ENCODE measurements at places on chromosomes 5 and 9. TPM values are rescaled to one million over a fixed set of nuclear protein-coding genes. Genes with fewer than 3 reads are reported as not detected.

Gene CDH12
- total RNA-seq = not detected

GRCh38 chr5:119316906-119317305, 38.9 kb upstream of the TNFAIP8 start:
- H3K4me3 ChIP-seq = no peak overlapping the region
- peak overlapping the region; percentile 61 for H3K27ac ChIP-seq
- no peak for DNase-seq
- peaks cover 83% of the 10 kb centered on the region for H3K4me1 ChIP-seq
- no peaks in the 10 kb centered on the region for H3K27me3 ChIP-seq

DNA sequence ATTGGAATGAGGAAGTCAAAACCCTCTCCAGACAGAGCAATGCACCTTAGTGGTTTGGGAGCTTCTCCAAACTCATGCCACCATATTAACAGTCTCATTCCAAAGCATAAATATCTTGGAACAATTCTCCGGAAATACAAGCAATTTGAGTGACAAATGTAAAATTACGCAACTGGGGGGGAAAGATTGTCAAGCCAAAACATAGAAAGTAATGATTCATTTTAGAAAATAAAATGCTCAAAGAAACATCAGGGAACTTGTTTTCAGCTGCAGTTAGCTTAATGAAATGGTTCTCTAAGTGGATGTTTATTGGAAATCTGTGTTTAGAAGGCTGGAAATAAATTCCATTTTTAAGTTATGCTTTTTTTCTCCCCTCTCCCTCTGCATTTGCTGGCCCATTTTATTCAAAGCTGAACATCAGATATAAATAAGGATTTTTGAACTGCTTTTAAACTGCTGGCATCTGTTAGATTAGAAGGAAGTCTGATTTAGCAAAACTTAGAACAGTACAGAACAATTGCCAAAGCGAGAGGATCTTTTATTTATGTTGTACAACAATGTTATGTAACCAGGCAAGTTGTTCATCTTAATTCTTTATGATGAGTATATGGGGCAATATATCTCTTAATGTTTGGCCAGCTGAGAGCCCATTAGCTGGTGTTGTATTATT, 551.9 kb downstream of the PRELID2 start:
- no peaks in the 10 kb centered on the region for H3K4me1 ChIP-seq
- H3K27me3 ChIP-seq = no peaks in the 10 kb centered on the region
- H3K27ac ChIP-seq = no peak overlapping the region
- no peak overlapping the region for H3K4me3 ChIP-seq
- DNase-seq = no peak

- no peaks in the 10 kb centered on the region for H3K27me3 ChIP-seq
- no peak overlapping the region for H3K27ac ChIP-seq
- H3K36me3 ChIP-seq = peaks cover 77% of the 10 kb centered on the region
- H3K4me3 ChIP-seq = no peak overlapping the region
These were observed 18.0 kb downstream of the MTRR start for GRCh38 chr5:7886849-7887475.

Gene LECT2
- not detected for total RNA-seq

DNA sequence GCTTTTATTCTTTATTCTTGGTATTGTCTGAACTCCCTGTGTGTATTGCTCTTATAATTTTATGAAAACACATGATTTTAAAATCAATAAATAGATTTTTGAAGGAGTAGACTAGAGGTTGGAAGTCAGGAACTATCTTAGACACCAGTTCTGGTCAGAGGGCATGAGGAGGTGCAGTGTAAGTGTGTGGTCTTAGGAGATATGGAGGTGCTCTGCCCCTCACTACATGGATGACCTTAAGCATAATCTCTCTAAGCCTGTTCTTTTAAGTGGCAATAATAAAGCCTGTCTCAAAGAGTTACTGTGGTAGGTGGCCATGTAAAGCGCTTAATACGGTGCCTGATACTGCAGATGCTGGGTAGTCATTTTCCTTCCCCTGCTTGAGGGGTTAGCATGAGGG, 34.0 kb downstream of the RPS23 start:
- H3K27ac ChIP-seq = no peak overlapping the region
- H3K36me3 ChIP-seq = no peaks in the 10 kb centered on the region
- H3K4me3 ChIP-seq = no peak overlapping the region
- DNase-seq = no peak
- no peaks in the 10 kb centered on the region for H3K27me3 ChIP-seq

Gene SPAG8
- total RNA-seq = 1.3 TPM

Gene PTGES
- total RNA-seq = 0.38 TPM

DNA sequence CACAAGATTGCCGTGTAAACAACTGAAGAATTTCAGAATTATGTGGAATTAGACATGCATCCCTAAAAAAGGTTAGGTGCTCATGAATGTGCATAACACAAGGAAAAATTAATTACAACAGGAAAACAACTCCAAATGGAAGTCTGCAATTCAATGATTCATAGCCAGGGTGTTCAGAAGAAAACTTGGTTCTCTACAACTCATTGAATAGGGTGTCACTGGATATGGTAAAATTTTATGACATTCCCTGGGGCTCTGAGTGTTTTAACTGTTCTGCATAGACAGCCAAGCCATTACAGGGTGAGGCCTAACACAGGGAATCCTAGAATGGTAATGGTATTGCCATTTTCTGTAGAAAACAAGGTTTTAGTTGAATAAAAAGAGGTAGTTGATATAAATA, 24.4 kb upstream of the ZSWIM6 start:
- H3K4me3 ChIP-seq = no peak overlapping the region
- H3K4me1 ChIP-seq = no peaks in the 10 kb centered on the region
- no peak for DNase-seq
- no peaks in the 10 kb centered on the region for H3K36me3 ChIP-seq

DNA sequence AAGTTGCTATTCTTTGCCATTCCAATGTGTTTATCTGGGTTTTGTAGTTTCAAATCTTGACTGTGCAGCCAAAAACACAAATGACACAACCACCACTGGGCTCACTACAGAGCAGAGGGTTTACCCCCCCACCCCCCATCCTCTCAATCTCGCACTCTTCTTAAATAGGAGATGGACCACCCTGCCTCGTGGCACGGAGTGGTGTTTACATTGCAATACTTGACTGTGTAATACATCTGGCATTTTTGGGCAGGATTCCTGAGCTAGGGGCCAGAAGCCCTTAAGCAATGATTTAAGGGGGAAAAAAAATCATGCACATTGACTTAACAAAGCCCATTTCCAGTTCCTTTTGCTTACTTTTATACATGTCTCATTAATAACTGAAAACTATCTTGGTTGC, 19.0 kb downstream of the PTCH1 start:
- no peaks in the 10 kb centered on the region for H3K36me3 ChIP-seq
- no peak for DNase-seq

Gene TAF1L
- 0.06 TPM for total RNA-seq

DNA sequence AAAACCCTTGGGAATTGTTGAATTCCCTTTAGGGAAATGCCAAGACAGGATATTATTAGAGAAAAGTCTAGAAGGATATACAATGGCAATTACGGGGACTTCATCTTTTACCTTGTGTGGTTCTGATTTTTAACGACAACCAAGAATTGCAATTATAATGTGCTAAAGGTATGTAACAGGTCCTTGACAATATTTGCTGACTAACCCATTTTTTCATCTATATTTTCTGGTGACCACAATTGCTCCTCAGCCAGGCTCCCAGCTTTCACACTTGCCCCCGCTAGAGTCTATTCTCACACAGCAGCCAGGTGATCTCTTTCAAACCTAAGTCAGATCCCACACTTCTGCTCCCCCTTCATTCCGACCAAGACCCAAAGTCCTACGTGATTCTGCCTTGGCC, 34.3 kb downstream of the BARHL1 start:
- H3K27me3 ChIP-seq = no peaks in the 10 kb centered on the region
- H3K4me1 ChIP-seq = no peaks in the 10 kb centered on the region
- no peak overlapping the region for H3K27ac ChIP-seq
- no peak overlapping the region for H3K4me3 ChIP-seq
- no peak for DNase-seq
- peaks cover 67% of the 10 kb centered on the region for H3K36me3 ChIP-seq

DNA sequence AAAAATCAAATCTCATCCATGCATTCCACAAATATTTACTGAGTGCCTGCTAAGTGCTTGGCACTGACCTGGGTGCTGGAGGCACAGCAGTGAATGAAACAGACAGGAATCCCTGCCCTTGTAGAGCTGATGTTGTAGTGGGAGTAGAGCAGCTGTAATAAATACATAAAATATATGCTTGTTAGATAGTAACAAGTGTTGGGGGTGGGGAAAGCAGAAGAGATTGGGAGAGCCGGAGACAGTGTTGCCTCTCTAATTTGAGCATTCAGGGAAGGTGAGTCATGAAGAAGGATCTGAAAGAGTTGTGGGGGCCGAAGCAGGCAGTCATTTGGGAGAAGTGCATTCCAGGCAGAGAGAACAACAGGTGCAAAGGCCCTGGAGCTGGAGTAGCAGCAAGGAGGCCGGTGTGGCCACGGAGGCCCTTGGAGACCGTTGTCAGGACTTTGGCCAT, 97.9 kb downstream of the ZNF618 start:
- H3K36me3 ChIP-seq = no peaks in the 10 kb centered on the region
- H3K4me3 ChIP-seq = no peak overlapping the region
- no peak for DNase-seq
- no peak overlapping the region for H3K27ac ChIP-seq
- H3K27me3 ChIP-seq = no peaks in the 10 kb centered on the region

Gene DMRTA1
- total RNA-seq = not detected

GRCh38 chr9:104280178-104280560, 186.1 kb downstream of the SMC2 start:
- H3K4me1 ChIP-seq = no peaks in the 10 kb centered on the region
- H3K27ac ChIP-seq = no peak overlapping the region
- DNase-seq = no peak
- no peaks in the 10 kb centered on the region for H3K36me3 ChIP-seq
- no peaks in the 10 kb centered on the region for H3K27me3 ChIP-seq
- no peak overlapping the region for H3K4me3 ChIP-seq

GRCh38 chr9:125131778-125132177, 11.6 kb downstream of the SCAI start:
- H3K36me3 ChIP-seq = no peaks in the 10 kb centered on the region
- no peak overlapping the region for H3K27ac ChIP-seq
- H3K27me3 ChIP-seq = no peaks in the 10 kb centered on the region
- H3K4me1 ChIP-seq = peaks cover 6% of the 10 kb centered on the region
- no peak for DNase-seq
- H3K4me3 ChIP-seq = no peak overlapping the region

Gene IGFBPL1
- total RNA-seq = not detected

Gene AGTPBP1
- 55.2 TPM for total RNA-seq

GRCh38 chr5:125587631-125588030, 835.6 kb upstream of the GRAMD2B start:
- no peak overlapping the region for H3K4me3 ChIP-seq
- DNase-seq = no peak
- no peaks in the 10 kb centered on the region for H3K27me3 ChIP-seq
- no peaks in the 10 kb centered on the region for H3K4me1 ChIP-seq

GRCh38 chr5:137221943-137222342, 277.2 kb downstream of the SPOCK1 start:
- no peak for DNase-seq
- H3K27me3 ChIP-seq = no peaks in the 10 kb centered on the region
- no peaks in the 10 kb centered on the region for H3K4me1 ChIP-seq
- no peak overlapping the region for H3K27ac ChIP-seq

DNA sequence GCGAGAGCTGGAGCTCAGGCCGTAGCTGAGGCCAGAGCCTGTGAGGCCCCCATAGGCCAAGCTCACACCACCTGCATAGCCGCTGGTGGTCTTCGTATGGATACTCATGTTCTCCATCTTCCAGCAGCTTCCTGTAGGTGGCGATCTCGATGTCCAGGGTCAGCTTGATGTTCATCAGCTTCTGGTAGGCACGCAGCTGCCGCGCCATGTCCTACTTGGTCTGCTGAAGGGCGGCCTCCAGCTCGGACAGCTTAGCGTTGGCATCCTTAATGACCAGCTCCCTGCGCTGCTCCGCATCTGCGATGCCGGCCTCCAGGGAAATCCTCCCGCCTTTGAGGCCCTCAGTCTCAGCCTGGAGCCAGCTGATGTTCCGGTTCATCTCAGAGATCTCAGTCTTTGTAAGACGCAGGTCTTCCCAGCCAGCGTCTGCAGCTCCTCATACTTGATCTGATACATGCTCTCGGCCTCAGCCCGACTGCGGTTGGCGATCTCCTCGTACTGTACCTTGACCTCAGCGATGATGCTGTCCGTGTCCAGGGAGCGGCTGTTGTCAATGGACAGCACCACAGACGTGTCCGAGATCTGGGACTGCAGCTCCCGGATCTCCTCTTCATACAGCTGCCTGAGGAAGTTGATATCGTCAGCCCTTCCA, 172.1 kb downstream of the PPP2R2B start:
- H3K27me3 ChIP-seq = no peaks in the 10 kb centered on the region
- DNase-seq = no peak
- H3K27ac ChIP-seq = no peak overlapping the region

Gene CIZ1
- 106 TPM for total RNA-seq

Gene PCDHA1
- not detected for total RNA-seq

- DNase-seq = no peak
- no peaks in the 10 kb centered on the region for H3K27me3 ChIP-seq
- H3K4me1 ChIP-seq = peaks cover 18% of the 10 kb centered on the region
- H3K4me3 ChIP-seq = no peak overlapping the region
- H3K36me3 ChIP-seq = no peaks in the 10 kb centered on the region
- H3K27ac ChIP-seq = no peak overlapping the region
These were observed 17.7 kb downstream of the CAVIN4 start for GRCh38 chr9:100595391-100596199.
